ENCODE measurements at places on chromosomes 5 and 9. TPM values are rescaled to one million over a fixed set of nuclear protein-coding genes. Genes with fewer than 3 reads are reported as not detected.

Gene NEURL1B
- total RNA-seq, result 0.75 TPM

DNA sequence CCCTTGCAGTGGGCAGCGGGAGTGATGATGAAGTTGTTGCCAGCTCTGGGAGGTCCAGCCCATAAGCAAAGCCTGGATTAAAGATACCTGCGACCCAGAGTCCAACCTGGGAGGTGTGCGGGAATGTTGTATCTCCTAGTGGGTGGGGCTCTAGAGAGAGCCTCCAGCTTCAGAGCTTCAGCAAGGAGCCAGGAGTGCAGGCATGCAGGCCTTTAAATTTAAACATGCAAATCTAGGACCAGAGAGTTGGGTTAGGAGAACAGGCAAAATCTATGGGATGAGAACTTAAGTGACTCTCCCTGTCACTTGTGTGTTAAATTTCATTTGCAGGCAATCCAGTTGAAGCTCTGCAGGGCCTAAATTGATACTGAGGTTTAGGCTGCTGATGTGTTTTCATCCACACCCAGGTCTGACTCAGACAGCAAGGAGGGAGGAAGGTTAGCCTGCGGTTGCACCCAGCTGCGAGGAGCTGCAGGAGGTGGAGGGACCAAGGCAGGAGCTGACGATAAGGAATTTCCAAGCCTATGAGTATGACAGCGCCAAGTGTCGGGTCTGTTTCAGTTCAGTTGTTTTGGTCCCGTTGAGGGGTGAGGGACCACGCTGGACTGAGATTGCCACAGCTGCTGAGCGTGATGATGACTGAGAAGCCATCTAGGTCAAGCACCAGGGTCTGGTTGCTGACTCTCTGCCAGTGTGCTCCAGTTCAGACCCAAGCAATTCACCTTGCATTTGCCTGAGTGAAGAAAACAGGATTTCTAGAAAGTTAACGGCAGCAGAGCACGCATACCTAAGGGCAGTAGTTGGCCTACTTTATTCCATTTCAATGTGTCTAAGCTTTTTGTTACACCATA is 243.0 kb downstream of the ICE1 start:
- DNase-seq, result no peak

DNA sequence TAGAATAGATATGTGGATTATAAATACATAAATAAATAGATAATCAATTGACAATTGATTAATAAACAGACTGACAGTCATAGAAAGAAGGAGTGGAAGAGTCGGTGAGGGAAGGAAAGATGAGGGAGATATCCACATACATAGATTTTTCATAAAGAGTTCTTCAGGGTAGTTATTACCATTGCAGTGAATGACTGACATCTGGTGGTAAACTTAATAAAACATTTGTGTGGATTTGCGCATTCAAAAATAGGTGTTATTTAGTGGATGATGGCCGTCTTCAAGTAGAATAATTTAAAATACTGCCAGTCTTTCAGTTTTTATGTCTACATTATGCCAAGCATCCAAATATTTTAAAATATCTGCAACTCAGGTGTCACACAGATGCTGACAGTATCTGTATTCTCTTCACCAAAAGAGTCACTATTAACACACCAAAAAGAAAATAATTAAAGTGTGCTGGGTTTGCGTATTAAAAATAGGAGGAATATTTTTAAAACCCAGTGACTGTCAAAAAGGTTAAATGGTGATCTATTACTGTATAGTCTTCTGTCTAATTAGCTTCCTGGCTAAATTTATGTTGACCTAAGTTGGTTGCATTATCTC is 78.8 kb downstream of the GIN1 start:
- peak; percentile 61 for DNase-seq

Gene DAPK1
- total RNA-seq, result not detected

- no peak for DNase-seq
Measured at GRCh38 chr5:67431191-67431590, 234.6 kb upstream of the CD180 start.

- DNase-seq, result no peak
Measured at GRCh38 chr5:138469540-138470321, 4.5 kb downstream of the EGR1 start.

GRCh38 chr5:114822436-114822835 is 347.3 kb downstream of the TRIM36 start:
- DNase-seq, result no peak

Gene GABRB2
- total RNA-seq, result not detected

- no peak for DNase-seq
Measured at GRCh38 chr5:65012301-65012892, 243.7 kb downstream of the CWC27 start.

- DNase-seq, result no peak
Measured at GRCh38 chr5:143893638-143894037, 81.7 kb downstream of the HMHB1 start.

Gene FAM200C
- 4.9 TPM for total RNA-seq

GRCh38 chr9:2767800-2768677 is 50.7 kb downstream of the KCNV2 start:
- no peak for DNase-seq

- DNase-seq, result peak; percentile 63
Measured at GRCh38 chr5:72210888-72211678, 103.8 kb downstream of the MAP1B start.

Gene TRMO
- 15.6 TPM for total RNA-seq

Gene DBH
- not detected for total RNA-seq

- no peak for DNase-seq
Measured at GRCh38 chr5:9105851-9106250, 440.0 kb downstream of the SEMA5A start.

DNA sequence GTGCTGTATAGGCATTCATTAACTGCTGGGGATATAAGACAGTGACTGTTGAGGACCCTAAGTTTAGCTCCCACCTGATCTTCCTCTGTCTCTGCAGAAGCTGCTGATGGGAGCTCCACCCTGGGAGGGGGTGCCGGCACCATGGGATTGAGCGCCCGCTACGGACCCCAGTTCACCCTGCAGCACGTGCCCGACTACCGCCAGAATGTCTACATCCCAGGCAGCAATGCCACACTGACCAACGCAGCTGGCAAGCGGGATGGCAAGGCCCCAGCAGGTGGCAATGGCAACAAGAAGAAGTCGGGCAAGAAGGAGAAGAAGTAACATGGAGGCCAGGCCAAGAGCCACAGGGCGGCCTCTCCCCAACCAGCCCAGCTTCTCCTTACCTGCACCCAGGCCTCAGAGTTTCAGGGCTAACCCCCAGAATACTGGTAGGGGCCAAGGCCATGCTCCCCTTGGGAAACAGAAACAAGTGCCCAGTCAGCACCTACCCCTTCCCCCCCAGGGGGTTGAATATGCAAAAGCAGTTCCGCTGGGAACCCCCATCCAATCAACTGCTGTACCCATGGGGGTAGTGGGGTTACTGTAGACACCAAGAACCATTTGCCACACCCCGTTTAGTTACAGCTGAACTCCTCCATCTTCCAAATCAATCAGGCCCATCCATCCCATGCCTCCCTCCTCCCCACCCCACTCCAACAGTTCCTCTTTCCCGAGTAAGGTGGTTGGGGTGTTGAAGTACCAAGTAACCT is 22.1 kb downstream of the PCDHGC5 start:
- DNase-seq, result no peak

- DNase-seq, result no peak
Measured at GRCh38 chr5:89830691-89831090, 578.9 kb downstream of the CETN3 start.

Gene SPINK4
- total RNA-seq, result not detected

Gene INSL4
- total RNA-seq, result not detected

DNA sequence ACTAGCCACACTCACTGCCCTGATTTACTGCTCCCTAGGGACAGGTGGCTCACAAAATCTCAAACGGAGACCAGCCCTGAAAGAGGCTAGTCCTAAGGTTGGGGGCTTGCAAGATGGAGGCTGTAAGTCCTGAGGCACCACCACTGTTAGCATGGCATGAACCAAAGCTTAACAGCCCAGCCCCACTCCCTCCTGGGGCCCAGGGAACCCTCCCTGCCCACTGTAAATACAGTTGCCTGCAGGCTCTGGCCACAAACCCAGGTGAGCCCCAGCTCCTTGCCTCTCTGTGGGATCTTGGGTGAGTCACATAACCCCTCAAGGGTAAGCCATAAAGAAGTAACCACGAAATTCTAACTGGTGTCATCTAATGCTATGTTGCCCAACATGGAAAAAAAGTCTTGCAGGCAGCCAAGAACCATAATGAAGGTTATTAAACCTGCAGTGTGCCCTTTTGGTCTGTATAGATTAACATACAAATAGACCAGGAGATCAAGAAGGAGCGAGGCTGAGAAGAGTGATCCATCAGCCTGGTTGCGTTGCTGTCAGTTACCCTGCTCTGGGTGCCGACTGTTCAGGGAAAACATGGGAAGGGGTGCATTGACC is 1.7 kb upstream of the POMT1 start:
- no peak for DNase-seq

GRCh38 chr9:120931231-120932085 is 4.9 kb upstream of the TRAF1 start:
- no peak for DNase-seq

GRCh38 chr5:128904805-128905567 is 60.3 kb upstream of the SLC27A6 start:
- DNase-seq, result no peak
